Epithelial cell of proximal tubule (primary cell): ENCODE measurements at places on chromosomes 5 and 9. TPM values are rescaled to one million over a fixed set of nuclear protein-coding genes. Genes with fewer than 3 reads are reported as not detected.

The SLC46A2 gene
- not detected in 2 replicates for total RNA-seq

The FRMPD1 gene
- total RNA-seq: under 0.01 TPM in 1 of 2 replicates, not detected in the other

The MZB1 gene
- not detected in 2 replicates for total RNA-seq

The SPINK6 gene
- total RNA-seq: not detected in 2 replicates

DNA sequence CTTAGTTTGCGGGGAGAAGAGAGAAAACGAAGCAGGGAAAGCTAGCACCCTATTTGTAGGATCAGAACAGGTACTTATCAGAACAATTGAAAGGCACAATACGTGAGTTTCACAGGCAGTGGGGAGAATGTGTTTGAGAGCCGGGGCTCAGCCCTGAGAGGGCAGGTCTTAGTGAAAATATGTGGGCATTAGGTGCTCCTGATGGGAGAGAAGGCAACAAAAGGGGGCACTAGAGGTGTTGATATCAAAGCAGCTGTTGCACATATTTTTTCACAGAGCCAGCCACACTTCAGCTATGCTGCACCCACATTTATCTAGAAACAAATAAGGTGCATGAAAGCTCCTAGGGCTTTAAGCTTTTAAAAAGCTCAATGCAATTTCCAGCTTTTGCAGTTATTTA, 99.7 kb upstream of the MAN2A1 start:
- DNase-seq: no peak

GRCh38 chr5:133827830-133828229, 140.6 kb downstream of the C5orf15 start:
- no peak for DNase-seq

GRCh38 chr5:170368586-170368985, 20.6 kb downstream of the KCNMB1 start:
- no peak for DNase-seq

DNA sequence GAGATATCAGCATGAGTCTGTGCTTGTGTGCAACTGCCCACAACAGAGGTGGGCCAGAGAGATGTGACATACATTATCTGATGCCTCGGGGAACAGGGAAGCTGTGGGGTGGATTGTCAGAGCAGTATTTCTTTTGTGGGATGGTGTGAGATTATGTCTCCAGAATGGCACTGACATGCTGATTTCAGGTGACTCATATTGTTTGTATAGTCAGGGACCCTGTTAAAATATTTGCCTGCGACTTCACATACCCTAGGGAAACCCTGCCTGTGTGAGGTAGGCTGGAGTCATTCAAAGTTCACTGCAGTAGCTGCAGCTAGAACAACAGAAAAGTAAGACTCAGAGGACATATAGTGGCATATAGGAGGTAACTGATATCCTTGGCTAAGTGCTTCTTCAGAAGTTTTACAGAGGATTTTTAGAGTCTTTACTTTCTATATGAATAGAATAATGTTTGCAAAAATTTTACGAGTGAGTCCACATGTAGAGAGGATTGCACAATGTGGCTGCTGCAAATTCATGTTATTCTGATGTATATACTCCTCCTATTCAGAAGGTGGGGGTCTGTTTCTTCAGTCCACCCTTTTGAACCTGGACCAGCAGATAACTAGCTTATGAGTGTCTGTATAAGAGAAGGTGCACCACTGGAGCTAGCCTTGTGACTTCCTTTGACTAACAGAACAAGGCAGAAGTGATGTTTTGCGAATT, 89.3 kb downstream of the MACIR start:
- no peak for DNase-seq

GRCh38 chr5:34439601-34440000, 216.5 kb upstream of the RAI14 start:
- no peak for DNase-seq
